ENCODE measurements at places on chromosomes 7 and 10. TPM values are rescaled to one million over a fixed set of nuclear protein-coding genes. Genes with fewer than 3 reads are reported as not detected.

The SUV39H2 gene
- total RNA-seq, result 90.5 TPM

The CYP3A7 gene
- not detected for total RNA-seq

The SUN3 gene
- not detected for total RNA-seq

The CEP55 gene
- total RNA-seq, result 30.7 TPM

The ZNF488 gene
- total RNA-seq, result 3.2 TPM

The SYT15 gene
- 1.4 TPM for total RNA-seq

The EEF1AKMT2 gene
- total RNA-seq, result 21.9 TPM

The MYL7 gene
- total RNA-seq, result not detected

The COBL gene
- 0.41 TPM for total RNA-seq

The INHBA gene
- total RNA-seq, result not detected

The PDGFA gene
- 1.0 TPM for total RNA-seq

The SEMA3A gene
- 21.7 TPM for total RNA-seq

The FBH1 gene
- total RNA-seq, result 74.6 TPM

The NXPH1 gene
- total RNA-seq, result 1.0 TPM

The PNLIPRP3 gene
- not detected for total RNA-seq

The SUGCT gene
- 5.9 TPM for total RNA-seq

The ZNF853 gene
- total RNA-seq, result 9.2 TPM

The CLRN3 gene
- total RNA-seq, result not detected

The UTF1 gene
- total RNA-seq, result not detected

The CYP3A4 gene
- not detected for total RNA-seq

The GDF2 gene
- total RNA-seq, result not detected

The PIP gene
- not detected for total RNA-seq

The NUPR2 gene
- not detected for total RNA-seq

The ANKRD30A gene
- total RNA-seq, result not detected
